Vagina (tissue), 2 donors: ENCODE measurements at places on chromosomes 2 and 18. TPM values are rescaled to one million over a fixed set of nuclear protein-coding genes. Genes with fewer than 3 reads are reported as not detected.

CCDC74A gene
- total RNA-seq, result 10.8 TPM

CFAP65 gene
- total RNA-seq, result not detected

GRCh38 chr2:223180463-223180862, 128.5 kb downstream of the KCNE4 start:
- no peak overlapping the region for H3K4me3 ChIP-seq
- H3K4me1 ChIP-seq, result no peaks in the 10 kb centered on the region
- H3K36me3 ChIP-seq, result no peaks in the 10 kb centered on the region
- H3K27ac ChIP-seq, result no peak overlapping the region

GRCh38 chr18:80253871-80254492, 6.7 kb upstream of the PARD6G start:
- no peak overlapping the region for H3K4me3 ChIP-seq

GPR45 gene
- not detected for total RNA-seq

FBXO48 gene
- total RNA-seq, result 1.2 TPM

GRCh38 chr2:207871911-207872310, 102.2 kb upstream of the FZD5 start:
- H3K4me1 ChIP-seq, result no peaks in the 10 kb centered on the region
- H3K27ac ChIP-seq, result no peak overlapping the region
- H3K36me3 ChIP-seq, result no peaks in the 10 kb centered on the region
- no peaks in the 10 kb centered on the region for H3K27me3 ChIP-seq
- H3K4me3 ChIP-seq, result no peak overlapping the region

TMEM17 gene
- total RNA-seq, result 0.98 TPM

ZNF407 gene
- 15.5 TPM for total RNA-seq

DNA sequence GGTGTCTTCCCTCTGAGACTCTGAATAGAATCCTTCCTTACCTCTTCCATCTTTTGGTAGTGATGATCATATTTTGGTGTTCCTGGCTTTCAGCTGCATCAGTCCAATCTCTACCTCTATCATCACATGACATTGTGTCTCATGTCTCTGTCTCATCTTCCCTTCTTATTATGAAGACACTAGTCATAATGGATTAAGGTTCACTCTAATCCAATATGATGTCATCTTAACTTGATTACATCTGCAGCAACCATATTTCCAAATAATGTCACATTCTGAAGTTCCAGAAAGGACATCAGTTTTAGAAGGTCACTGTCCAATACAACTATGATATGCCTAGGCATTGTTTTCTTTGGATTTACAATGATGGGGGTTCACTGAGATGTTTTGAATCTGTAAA, 31.5 kb downstream of the CMPK2 start:
- H3K27me3 ChIP-seq, result no peaks in the 10 kb centered on the region
- DNase-seq, result no peak

CYP27A1 gene
- 30.0 TPM for total RNA-seq

GRCh38 chr2:64128943-64129391, 15.3 kb downstream of the PELI1 start:
- H3K4me1 ChIP-seq, result peaks cover 43% of the 10 kb centered on the region
- no peak for DNase-seq
- H3K36me3 ChIP-seq, result no peaks in the 10 kb centered on the region
- H3K27me3 ChIP-seq, result no peaks in the 10 kb centered on the region

CHRNG gene
- total RNA-seq, result not detected

GRCh38 chr2:39156107-39156506, 35.3 kb upstream of the SOS1 start:
- DNase-seq, result no peak
- no peak overlapping the region for H3K27ac ChIP-seq
- no peaks in the 10 kb centered on the region for H3K4me1 ChIP-seq

FAP gene
- 4.2 TPM for total RNA-seq

COL3A1 gene
- 123 TPM for total RNA-seq

- peaks cover 26% of the 10 kb centered on the region for H3K4me1 ChIP-seq
- no peaks in the 10 kb centered on the region for H3K36me3 ChIP-seq
- no peak overlapping the region for H3K27ac ChIP-seq
- DNase-seq, result no peak
These were observed 63.7 kb downstream of the TWIST2 start for GRCh38 chr2:238911376-238912227.

GRCh38 chr2:13651684-13652131, 935.0 kb downstream of the TRIB2 start:
- no peaks in the 10 kb centered on the region for H3K27me3 ChIP-seq
- H3K36me3 ChIP-seq, result no peaks in the 10 kb centered on the region
- no peaks in the 10 kb centered on the region for H3K4me1 ChIP-seq
- H3K27ac ChIP-seq, result no peak overlapping the region
- no peak for DNase-seq
- H3K4me3 ChIP-seq, result no peak overlapping the region

ZNF385B gene
- 11.5 TPM for total RNA-seq

DNA sequence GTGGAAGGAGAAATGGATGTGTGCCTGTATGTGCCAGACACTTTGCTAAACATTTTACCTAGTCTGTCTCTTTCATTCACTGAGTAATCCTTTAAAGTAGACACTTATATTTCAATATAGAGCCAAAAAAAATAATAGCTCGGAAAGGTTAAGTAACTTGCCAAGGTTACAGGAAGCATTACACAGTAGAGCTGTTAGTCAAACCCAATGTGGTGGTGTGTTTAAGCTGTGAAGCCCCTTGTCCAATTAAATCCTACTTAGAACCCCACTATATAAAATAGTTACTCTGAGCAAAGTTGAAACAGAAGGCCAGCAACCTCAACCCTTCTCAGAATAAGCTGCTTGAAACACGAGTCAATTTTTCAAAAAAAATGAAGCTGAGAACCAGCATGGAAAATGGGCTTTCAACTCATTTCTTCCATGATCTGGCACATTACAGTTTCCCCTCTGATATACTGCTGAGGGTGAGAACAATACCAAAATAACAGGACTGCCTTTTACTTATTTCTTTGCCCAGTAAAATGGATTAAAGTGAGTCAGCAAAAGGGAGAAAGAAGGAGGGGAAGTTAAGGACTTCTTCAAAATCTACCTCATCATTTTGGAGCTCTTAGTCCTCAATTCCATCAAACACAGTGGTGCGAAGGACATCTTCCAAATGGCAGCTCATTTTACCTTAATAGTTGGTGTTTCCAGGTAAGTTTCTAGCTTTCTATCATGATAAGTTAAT, 7.9 kb downstream of the RDH14 start:
- peaks cover 15% of the 10 kb centered on the region for H3K36me3 ChIP-seq
- no peak overlapping the region for H3K27ac ChIP-seq
- no peaks in the 10 kb centered on the region for H3K27me3 ChIP-seq
- no peak for DNase-seq
- peaks cover 43% of the 10 kb centered on the region for H3K4me1 ChIP-seq
- no peak overlapping the region for H3K4me3 ChIP-seq

DNA sequence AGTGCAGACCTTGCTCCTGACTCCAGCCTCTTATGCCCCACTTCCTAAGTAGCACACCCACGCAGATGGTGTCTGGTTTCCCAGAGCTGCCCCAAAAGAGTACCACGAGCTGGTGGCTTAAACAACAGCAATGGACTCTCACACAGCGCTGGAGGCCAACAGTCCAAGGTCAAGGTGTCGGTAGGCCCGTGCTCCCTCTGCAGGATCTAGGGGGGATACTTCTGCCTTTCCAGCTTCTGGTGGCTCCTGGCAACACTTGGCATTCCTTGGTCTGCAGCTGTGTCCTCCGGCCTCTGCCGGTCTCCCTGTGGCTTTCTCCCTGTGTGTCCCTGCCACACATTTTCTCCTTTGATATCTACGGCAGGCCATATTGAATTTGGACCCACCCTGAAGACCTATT, 99.0 kb downstream of the TSHZ1 start:
- no peak for DNase-seq
- no peaks in the 10 kb centered on the region for H3K27me3 ChIP-seq
- no peaks in the 10 kb centered on the region for H3K36me3 ChIP-seq

BBS5 gene
- 4.7 TPM for total RNA-seq

DNA sequence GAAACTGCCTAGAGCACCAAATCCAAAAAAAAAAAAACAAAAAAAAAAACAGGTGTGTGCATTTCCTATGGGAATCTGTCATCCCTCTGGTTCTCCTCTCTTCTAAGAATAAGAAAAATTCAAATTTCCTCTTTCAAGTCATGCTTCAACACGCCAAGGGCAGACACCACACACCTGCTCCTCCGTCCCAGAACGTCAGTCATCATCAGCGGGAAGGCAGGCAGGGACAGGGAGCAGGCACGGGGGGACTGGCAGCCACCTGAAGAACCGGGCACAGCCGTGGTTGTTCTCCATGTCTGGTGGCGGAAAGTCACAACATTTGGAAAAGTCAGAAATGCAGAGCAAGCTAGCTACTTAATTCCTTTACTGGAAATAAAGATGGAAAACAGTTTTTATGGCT, 214.8 kb downstream of the IKZF2 start:
- H3K27me3 ChIP-seq, result no peaks in the 10 kb centered on the region
- peaks cover 14% of the 10 kb centered on the region for H3K4me1 ChIP-seq
- H3K27ac ChIP-seq, result no peak overlapping the region
- DNase-seq, result no peak
- H3K4me3 ChIP-seq, result no peak overlapping the region
- H3K36me3 ChIP-seq, result no peaks in the 10 kb centered on the region

ICA1L gene
- total RNA-seq, result 21.6 TPM

DNA sequence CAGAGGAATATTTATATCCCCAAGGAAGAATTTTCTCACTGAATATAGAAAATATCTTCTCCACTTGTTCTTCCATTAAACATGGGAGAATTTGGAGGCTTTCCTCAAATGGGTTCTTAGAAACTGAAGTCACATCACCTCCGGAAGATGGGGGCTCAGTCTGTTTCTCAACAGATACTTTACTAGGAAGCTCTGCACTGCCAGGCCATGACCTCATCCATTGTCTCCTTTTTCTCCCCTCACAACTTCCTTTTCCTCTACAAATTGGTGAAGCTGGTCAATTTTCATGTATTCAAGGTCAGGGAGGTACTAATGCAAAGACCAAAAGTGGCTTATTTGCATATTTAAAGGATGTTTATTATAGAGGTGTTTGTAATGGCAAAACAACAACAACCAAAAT, 173.1 kb downstream of the RNF152 start:
- DNase-seq, result no peak
- H3K4me3 ChIP-seq, result no peak overlapping the region
- H3K27me3 ChIP-seq, result no peaks in the 10 kb centered on the region
- no peak overlapping the region for H3K27ac ChIP-seq

- no peak overlapping the region for H3K27ac ChIP-seq
- H3K36me3 ChIP-seq, result no peaks in the 10 kb centered on the region
- no peak for DNase-seq
These were observed 13.9 kb downstream of the LRP2 start for GRCh38 chr2:169348321-169349024.
